ENCODE measurements at places on chromosomes 6 and 20.
A peak's percentile ranks its signal among the peaks of the same experiment; 100 is the strongest.

DNA sequence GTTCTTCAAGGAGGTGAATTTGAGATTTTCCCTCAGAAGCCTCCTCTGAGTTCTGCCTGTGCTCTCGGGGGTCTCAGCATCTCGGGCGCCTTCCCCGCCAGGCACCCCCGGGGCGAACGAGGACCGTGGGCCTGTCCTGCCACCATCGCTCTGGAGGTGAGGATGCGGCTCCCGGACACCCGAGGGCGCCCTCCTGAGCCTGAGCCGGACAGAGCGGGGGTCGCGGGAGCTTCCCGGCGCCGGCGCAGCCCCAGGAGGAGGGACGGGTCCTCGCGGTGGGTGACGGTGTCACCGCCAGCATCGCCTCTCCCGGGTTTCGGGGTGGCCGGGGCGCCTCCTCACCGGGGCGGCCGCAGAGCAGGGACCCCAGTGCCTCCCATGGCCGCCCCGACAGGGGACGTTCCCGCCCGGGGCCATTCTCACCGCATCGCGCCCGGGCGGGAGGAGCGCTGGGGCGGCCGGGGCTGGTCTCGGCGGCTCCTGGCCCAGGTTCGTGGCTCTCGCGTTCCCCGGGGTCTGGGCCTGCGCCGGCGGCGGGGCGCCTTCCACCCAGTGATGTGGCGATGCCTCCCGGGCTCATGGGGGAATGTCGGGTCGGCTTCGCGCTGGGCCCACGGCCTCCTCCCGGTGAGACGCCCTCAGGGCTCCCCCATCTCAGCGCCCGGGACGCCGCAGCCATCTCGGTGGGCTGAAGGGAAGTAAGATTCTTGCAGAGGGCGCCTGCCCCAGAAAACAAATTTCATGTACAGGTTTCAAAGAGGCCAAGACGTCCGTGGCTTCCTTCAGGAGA is 210.5 kb downstream of the ERMARD start:
- peak; percentile 28 for DNase-seq

DNA sequence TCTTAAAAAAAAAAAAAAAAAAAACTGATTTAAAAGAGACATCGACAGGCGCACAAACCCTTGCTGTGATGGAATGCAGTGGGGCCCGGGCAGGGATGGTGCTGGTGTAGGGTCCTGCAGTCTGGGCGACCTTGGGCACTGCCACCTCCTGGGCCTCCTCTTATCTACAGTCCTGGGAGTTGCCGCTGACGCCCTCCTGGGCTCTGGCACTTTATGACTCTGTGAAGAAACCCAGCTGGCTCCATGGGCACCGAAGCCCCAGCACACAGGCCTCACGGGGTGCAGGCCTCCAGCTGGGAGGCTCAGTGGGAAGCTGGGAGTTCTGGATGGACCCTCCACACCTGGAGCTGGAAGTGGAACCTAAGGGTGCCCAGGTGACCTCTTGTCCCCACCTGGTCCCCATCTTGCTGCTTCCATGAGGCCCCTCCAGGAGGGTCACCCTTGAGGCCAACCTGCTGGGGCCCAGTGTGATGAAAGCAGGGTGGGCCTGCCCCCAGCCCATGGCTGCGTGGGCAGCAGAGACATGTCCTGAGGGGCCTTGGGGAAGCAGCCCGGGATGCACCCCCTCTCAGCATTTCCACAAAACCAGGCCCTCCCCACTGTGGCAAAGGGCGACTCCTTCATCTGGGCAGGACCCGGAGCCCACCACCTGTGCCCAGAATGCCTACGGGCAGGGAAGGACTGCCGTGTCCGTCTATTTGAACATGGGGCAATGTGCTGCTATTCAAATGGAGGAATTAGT is 104.9 kb downstream of the ASXL1 start:
- no peak for DNase-seq

GRCh38 chr6:25344827-25345226 is 65.7 kb downstream of the CARMIL1 start:
- no peak for DNase-seq

DNA sequence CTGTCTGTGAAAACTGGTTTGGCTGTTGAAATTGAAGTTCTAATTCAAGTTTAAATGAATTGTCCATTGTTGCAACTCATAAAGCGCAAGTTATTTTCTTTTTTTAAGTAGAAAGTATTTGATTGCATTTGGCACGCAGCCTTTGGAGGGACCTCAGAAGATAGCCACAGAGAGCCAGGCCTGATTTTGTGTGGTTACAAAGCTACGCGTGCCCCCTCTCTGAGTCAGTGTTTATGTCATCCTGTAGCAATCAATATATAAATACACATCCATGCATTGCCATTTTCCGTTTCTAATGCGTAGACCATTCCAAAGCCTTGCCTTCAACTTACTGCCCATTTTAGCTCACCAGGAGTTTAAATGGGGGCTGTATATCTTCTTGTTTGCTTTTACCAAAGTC is 173.2 kb downstream of the TMEM242 start:
- no peak for DNase-seq

DNA sequence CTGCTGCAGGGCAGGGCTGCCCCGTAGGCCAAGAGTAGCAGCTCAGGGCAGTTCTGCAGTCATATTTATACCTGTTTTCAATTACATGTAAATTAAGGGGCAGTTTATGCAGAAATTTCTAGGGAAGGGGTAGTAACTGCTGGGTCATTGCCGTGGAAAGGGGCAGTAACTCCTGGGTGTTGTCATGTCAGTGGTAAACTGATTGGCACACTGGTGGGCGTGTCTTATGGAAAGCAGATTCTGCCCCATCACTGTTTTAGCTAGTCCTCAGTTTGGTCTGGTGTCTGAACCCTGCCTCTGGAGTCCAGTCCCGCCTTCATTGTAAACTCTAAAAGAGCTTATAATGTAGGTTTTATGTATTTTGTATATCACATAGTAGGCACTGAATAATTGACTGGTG is 22.1 kb downstream of the MAP3K4 start:
- no peak for DNase-seq

DNA sequence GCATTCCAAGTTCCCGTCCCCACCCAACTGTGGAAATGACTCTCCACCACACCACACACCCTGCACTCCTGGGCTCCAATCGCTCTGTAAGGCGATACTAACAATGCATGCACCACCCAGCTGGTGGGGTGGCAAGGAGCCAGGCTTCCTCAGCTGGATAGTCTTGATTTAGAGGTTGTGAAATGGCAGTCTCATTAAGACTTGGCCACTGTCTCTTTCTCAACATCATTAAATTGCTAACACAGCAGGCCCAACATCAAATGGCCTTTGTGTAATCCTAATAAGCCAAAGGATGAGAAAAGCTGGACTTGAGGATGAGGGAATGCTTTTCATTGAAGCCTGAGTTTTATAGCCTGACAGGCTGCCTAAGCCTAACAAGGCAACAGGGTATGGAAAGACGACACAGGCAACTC is 223.7 kb downstream of the GMDS start:
- no peak for DNase-seq

- DNase-seq, result no peak
Observed at GRCh38 chr6:6002005-6002847, 4.5 kb downstream of the NRN1 start.

GRCh38 chr6:141809901-141810300 is 322.8 kb upstream of the GJE1 start:
- no peak for DNase-seq

DNA sequence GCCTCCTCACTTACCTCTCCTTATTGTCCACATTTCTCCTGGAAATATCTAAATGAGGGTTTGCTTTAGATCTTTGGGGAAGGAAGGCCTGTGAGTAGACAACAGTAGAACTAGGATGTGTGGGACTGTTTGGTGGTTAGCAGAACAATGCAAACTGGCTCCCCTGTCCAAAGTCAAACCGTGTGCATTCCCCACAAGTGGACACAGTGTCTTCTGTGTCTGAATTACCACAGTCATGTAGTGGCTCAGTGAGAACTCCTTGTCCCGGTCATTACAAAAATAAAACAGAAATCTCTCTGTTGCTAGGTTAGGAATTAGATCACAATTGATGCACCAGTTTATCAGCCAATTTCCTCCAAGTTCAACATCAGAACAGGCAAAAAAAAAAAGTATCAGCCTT is 455 bp upstream of the ADGRF4 start:
- no peak for DNase-seq

GRCh38 chr6:36615018-36615761 is 21.0 kb downstream of the SRSF3 start:
- peak; percentile 50 for DNase-seq

DNA sequence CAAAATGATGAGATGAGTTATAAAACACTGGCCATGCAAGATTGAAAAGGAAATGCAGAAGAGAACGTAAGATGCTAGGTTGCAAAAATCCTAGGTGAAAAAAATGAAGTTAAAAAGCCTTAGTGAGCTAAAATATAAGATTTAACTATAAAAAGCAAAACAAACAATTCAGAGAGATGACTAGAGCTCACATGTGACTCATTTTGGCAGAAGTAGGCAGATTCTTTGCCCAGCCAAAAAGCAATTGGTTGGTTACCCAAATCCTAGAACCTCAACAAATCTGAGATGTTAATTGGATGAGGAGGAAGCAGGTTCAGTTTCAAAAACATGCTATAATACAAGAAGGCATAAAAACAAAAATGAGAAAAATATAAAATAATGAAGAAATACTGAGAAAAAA is 249.1 kb downstream of the OGFRL1 start:
- DNase-seq, result no peak

GRCh38 chr20:17835934-17836300 is 132.7 kb downstream of the SNX5 start:
- DNase-seq, result no peak

- no peak for DNase-seq
Observed at GRCh38 chr20:47137231-47137870, 219.1 kb downstream of the ZMYND8 start.

GRCh38 chr20:19121463-19121862 is 91.0 kb upstream of the SLC24A3 start:
- DNase-seq, result no peak

DNA sequence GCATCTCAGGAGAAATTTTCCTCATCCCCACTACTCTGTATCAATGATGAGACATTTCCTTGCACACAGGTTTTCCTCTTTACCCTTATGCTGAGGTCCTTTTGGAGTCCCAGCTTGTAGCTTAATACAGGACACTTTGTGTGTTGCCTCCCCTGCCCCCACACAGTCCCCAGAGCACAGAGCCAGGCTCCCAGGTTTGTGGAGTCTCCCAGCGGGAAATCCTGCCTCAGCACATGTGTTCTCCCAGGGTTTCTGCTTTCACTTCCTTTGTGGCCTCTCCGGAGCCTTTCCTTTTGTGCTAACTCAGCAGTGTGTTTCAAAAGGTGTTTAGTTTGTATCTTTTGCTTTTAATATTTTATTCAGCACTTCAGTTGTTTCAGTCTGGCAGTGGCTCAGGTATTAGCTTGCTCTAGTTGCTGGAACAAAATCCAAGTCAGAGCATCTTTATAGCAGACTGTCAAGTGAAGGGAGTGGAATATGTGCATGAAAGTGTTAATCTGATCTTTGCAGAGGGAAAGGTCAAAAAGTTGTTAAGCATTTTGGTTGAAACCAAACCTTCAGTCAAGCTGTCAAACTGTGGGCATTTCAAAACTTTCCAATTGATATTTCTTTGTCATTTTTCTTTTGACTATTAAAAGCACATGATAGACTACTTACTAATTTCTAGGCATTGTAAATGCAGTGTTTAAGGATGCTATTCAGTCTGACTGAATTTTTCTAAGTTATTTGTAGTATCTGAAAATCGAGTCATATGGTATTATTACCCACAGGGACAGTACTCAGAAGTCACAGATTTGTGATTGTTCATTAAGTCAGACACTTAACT is 8.6 kb downstream of the SNX9 start:
- DNase-seq, result no peak

DNA sequence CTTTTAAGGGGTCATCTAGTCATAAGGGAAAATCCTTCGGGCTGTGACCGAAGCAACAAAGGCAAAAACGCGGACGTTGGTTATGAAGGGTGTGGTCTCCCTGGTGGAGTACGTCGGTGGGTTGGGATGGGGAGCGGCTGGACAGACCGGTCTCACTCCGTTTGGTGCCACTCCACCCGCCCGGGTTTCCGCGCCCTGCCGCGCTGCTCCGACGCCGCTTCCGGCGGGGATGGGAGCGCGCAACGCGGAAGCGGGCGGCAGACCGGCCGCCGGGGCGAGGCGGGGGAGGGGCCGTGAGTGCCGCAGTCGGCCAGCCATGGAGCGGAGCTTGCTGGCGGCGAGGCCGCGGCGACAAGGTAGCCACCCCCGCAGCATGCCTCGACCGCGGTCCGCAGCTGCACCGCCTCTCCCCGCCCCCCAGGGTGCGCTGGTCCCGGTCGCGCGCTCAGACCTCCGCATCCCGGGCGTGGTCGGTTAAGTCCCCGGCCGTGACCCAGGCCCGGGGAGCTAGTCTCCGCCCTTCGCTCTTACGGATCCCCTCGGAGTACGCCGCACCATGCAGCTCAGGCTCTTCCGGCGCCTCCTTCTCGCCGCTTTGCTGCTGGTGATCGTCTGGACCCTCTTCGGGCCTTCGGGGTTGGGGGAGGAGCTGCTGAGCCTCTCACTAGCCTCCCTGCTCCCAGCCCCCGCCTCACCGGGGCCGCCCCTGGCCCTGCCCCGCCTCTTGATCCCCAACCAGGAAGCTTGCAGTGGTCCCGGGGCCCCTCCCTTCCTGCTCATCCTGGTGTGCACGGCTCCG is at the start of gene B3GALT4:
Gene B3GALT4 (plus strand): TSS at position 260 of the 799 bp plus-strand sequence. CDS start 297 bp downstream, at position 557.
- peak; percentile 86 for DNase-seq

GRCh38 chr20:21391185-21391971 is 5.9 kb downstream of the NKX2-4 start:
- DNase-seq, result peak; percentile 18

DNA sequence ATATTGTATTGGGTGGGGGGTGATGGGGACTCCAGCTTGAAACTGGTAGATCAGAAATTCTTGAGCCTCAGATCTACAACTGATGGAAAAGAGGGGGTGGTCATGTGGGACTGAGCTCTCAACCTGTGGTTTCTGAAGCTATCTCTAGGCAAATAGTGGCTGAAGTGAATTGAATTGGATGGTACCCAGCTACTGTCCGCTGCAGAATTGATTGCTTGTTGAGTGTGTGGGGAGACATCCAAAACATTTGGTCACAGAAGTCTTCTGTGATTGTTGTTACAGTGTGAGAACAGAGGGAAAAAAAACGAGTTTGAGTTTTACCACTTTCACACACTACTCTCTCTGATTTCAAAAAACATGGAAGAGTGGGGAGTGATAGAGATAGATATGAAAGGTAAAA is 14.8 kb downstream of the CDS2 start:
- no peak for DNase-seq

- no peak for DNase-seq
Observed at GRCh38 chr6:114558153-114558552, 215.3 kb upstream of the HS3ST5 start.

- no peak for DNase-seq
Observed at GRCh38 chr6:24824142-24824938, 25.6 kb upstream of the ARMH2 start.

GRCh38 chr6:155117785-155118184 is 122.7 kb downstream of the TIAM2 start:
- DNase-seq, result no peak

GRCh38 chr6:84403545-84403944 is 176.1 kb upstream of the CEP162 start:
- no peak for DNase-seq

GRCh38 chr6:136252441-136252840 is 2.3 kb upstream of the MTFR2 start:
- no peak for DNase-seq

- DNase-seq, result no peak
Observed at GRCh38 chr20:18259730-18260129, 28.6 kb upstream of the ZNF133 start.

Data from stimulated activated CD4-positive, alpha-beta T cell treated with anti-CD3 and anti-CD28 coated beads, Interleukin-2, amount 100 ng/mL, for 24 hours (primary cell).